Progenitor cell of endocrine pancreas (in vitro differentiated cells): ENCODE measurements at places on chromosomes 7 and 10. TPM values are rescaled to one million over a fixed set of nuclear protein-coding genes. Genes with fewer than 3 reads are reported as not detected.

GRCh38 chr10:5506246-5506645 lies 6.9 kb upstream of the CALML5 start:
- H3K4me3 ChIP-seq, result no peak overlapping the region
- H3K27me3 ChIP-seq, result peaks cover 14% of the 10 kb centered on the region
- H3K4me1 ChIP-seq, result peaks cover 19% of the 10 kb centered on the region
- DNase-seq, result no peak
- no peaks in the 10 kb centered on the region for H3K36me3 ChIP-seq

DNA sequence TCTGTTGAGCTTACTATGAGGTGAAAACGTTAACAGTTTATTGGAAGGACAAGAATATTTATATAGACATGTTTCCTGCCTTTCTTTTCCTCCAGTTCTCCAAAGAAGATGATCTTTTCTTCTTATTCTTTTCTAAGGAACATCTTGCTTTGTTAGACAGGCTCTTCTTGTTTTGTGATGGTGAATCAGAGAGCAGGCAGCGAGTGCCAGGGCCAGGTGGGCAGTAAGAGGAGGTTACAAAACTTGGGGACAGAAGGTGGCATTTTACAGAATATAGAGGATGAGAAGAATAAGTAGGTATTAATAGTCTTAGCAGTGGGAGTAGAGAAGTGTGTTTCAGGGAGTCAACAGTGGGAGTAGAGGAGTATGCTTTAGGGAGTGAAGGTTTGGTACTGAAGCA lies 223.6 kb downstream of the ARL4A start:
- H3K36me3 ChIP-seq, result no peaks in the 10 kb centered on the region
- DNase-seq, result no peak
- H3K27ac ChIP-seq, result no peak overlapping the region

- H3K36me3 ChIP-seq, result peaks cover 4% of the 10 kb centered on the region
- H3K4me1 ChIP-seq, result peaks cover 8% of the 10 kb centered on the region
- no peak overlapping the region for H3K4me3 ChIP-seq
Measured at GRCh38 chr10:127189226-127189625, 7.2 kb downstream of the INSYN2A start.

DNA sequence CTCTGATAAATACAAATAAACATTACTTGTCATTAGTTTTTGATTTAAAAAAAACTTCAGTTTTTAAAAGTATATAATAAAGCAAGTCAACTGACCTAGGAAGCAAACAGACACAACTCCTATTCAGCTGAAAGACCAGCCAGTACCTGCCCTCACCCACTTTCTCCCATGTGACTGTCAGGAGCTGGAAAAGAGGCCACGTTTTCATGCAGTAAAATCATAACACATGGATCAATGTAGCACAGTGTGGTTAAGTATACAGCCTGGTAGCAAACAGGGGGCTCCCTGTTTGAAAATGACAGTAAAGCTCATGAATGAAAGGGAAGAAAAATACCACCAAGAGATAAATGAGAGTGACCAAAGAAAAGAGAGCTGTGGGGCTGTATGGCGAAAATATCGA lies 21.6 kb downstream of the KIN start:
- H3K27me3 ChIP-seq, result no peaks in the 10 kb centered on the region
- H3K27ac ChIP-seq, result peak overlapping the region; percentile 45
- no peak overlapping the region for H3K4me3 ChIP-seq
- H3K4me1 ChIP-seq, result peaks cover 5% of the 10 kb centered on the region
- peaks cover 23% of the 10 kb centered on the region for H3K36me3 ChIP-seq

DNA sequence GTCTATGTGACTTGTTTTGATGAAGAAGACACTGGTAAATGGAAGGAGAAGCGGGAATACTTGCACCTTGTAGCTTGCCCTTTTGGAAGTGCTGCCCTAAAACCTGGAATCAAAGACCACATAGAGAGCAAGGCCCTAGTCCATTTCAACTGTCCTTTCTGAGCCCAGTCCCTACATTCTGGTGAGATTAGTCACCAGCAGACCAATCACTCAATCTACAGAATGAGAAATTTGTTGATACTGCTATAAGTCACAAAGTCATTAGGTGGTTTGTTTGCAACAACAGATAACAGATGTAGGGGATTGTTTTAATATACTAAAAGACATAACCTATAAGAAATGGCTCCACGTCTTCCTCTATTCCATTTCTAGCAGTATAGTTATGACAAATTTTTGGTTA lies 33.6 kb downstream of the WASL start:
- H3K27me3 ChIP-seq, result no peaks in the 10 kb centered on the region
- peaks cover 38% of the 10 kb centered on the region for H3K4me1 ChIP-seq
- DNase-seq, result no peak

- peaks cover 5% of the 10 kb centered on the region for H3K27me3 ChIP-seq
- H3K36me3 ChIP-seq, result no peaks in the 10 kb centered on the region
- H3K4me1 ChIP-seq, result peaks cover 23% of the 10 kb centered on the region
- no peak for DNase-seq
Measured at GRCh38 chr7:117064688-117065087, 111.4 kb downstream of the ST7 start.

DNA sequence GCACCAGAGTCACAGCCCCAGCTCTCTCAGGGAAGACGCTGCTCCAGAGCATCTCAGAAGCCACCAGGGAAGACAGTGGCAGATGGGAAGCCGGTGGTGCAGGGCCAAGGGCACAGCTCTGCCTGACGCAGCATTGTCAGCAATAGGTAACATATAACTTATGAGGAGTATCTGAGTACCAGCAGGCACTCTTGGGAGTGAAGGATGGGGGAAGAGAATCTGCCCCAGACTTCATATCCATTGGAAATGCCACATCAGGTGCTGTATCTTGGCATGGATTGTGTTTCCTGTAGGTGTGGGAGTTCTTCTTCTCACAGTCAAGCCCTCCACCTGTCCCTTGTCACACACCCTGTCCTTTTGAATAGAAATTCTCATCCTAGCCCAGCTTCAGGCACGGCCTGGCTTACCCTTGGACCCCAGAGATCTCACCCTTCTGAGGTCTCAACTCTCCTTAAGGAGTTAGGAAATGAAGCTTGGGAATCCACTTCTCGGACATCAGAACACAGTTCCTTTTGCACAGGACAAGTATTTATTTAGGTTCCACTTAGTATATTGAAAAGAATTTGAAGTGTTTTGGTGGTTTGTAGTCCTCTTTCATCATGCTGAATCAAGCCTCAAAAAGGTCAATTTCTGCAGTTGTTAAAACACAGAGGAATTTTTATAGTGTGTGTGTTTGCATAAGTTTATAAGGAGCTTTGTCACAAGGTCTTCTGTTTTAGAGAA lies 9.9 kb downstream of the EPDR1 start:
- no peak overlapping the region for H3K4me3 ChIP-seq
- peaks cover 1% of the 10 kb centered on the region for H3K36me3 ChIP-seq
- H3K27ac ChIP-seq, result no peak overlapping the region
- no peaks in the 10 kb centered on the region for H3K4me1 ChIP-seq

DNA sequence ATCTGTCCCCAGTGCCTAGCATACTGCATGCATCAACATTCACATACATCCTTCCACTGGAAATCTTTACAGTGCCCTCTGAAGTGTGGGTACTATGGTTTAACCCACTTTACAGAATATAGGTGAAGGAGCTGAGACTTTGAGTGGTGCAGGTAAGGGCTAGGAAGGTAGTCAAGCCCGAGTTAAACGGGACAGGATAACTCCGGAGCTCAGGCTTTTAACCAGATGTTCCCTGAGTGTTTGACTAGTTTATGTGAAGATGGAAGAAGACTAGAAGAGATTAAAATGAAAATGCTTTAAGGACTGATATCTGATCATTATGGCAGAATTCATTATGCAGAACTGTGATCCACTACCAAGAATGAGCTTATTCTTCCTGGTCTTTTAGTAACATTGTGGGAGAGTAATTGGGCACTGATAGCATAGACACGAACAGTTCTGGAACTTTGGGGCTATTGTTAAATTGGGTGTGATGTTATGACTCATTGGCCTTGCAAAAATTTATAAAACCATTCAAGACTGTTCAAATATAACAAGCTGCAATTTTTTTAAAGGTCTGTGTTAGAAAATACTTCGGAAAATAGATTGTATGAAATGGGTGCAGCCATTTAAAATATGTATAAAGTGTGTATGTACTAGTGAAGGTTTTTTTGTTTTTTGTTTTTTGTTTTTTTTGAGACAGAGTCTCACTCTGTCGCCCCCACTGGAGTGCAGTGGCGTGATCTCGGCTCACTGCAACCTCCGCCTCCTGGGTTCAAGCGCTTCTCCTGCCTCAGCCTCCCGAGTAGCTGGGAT lies 4.4 kb downstream of the CUL1 start:
- no peak overlapping the region for H3K4me3 ChIP-seq
- H3K36me3 ChIP-seq, result no peaks in the 10 kb centered on the region
- no peak for DNase-seq
- peaks cover 54% of the 10 kb centered on the region for H3K4me1 ChIP-seq

DNA sequence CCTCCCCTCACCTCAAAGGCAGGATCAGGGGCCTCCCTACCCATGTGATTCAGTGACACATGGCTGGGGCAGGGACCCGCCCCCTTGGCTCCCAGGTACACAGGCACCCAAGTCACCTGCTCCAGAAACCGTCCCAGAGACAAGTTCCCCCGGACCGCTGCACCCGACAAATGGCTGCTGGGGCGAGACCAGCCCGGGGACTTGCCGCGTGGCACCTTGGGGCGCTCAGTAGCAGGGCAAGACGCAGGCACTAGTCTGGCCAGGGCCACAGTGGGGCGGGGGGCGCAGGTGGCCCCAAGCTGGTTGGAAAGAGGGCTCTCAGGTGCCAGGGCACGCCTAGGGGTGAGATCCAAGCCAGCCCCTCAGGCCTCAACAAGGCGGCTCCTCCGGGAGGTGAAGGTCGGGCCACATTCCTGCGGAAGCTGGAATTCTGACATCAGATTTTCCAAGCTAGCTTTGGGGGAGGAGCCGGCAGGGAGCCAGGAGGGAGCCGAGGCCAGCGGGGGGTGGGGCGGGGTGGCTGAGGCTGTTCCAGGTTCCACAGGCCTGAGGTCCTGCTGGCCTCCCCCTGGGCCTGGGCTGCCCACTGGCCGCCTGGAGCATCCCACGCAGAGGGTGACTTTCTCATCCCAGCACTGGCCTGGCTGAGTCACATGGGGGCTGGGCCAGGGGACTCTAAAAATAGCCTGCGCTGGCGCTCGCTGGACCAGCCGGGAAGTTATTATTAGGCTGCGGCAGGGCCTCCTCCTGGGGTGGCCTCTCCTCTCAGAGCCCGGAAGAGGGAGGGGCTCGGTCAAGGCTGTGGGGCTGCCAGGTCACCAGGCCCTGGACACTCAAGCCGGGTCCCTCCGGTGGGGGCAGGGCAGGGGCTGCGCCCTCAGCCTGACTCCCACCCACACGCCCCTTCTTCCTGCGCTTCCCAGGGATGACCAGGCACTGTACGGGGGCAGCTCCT lies 20.5 kb upstream of the INPP5A start:
- H3K27ac ChIP-seq, result peak overlapping the region; percentile 95
- peak; percentile 60 for DNase-seq
- peaks cover 20% of the 10 kb centered on the region for H3K4me1 ChIP-seq
- peak overlapping the region; percentile 24 for H3K4me3 ChIP-seq
- peaks cover 16% of the 10 kb centered on the region for H3K27me3 ChIP-seq
- no peaks in the 10 kb centered on the region for H3K36me3 ChIP-seq

DNA sequence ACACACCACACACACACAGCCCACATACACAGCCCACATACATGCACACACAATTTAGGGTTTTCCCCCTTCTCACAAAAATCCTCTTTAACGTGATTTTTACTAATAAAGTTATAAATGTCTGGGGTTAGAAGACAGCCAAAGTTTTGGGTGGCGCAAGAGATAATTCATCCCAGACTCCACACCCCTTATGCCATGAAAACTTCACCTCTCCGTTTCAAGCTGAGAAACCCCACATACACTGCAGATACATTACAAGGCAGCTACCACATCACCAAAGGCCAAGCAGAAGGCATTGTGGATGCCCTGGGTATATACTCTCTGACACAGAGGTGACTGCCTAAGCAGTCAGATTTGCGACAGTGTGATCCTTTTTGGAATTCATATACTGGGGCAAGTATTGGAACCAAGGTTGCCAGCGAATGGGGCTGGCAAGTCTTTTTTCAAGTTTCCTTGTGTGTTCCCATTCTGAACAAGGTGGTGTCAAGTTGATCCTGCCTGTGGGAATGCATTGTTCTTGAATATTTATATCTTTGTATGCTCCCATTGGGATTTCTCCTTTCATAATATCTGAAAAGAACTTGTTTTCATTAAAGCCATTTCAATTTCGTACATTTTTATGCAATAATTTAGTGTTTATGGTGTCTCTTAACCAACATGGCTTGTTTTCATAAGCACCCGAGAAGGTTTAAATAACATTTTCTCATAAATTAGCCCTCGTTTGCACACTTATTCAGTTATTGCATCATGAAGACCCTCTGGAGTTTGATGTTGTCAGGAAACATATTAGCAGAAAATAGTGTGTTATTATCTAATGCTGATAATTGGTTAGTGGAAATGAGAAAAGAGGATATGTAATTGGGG lies 130.2 kb downstream of the TCF7L2 start:
- no peaks in the 10 kb centered on the region for H3K27me3 ChIP-seq
- peaks cover 6% of the 10 kb centered on the region for H3K36me3 ChIP-seq
- peaks cover 20% of the 10 kb centered on the region for H3K4me1 ChIP-seq
- no peak overlapping the region for H3K4me3 ChIP-seq
- peak overlapping the region; percentile 85 for H3K27ac ChIP-seq

GRCh38 chr7:134932707-134933370 lies 53.5 kb upstream of the AGBL3 start:
- H3K4me3 ChIP-seq, result no peak overlapping the region
- DNase-seq, result no peak

- no peak for DNase-seq
- no peak overlapping the region for H3K4me3 ChIP-seq
- H3K4me1 ChIP-seq, result no peaks in the 10 kb centered on the region
- H3K27me3 ChIP-seq, result peaks cover 23% of the 10 kb centered on the region
- no peaks in the 10 kb centered on the region for H3K36me3 ChIP-seq
Measured at GRCh38 chr10:104875561-104875960, 234.5 kb downstream of the SORCS3 start.

DNA sequence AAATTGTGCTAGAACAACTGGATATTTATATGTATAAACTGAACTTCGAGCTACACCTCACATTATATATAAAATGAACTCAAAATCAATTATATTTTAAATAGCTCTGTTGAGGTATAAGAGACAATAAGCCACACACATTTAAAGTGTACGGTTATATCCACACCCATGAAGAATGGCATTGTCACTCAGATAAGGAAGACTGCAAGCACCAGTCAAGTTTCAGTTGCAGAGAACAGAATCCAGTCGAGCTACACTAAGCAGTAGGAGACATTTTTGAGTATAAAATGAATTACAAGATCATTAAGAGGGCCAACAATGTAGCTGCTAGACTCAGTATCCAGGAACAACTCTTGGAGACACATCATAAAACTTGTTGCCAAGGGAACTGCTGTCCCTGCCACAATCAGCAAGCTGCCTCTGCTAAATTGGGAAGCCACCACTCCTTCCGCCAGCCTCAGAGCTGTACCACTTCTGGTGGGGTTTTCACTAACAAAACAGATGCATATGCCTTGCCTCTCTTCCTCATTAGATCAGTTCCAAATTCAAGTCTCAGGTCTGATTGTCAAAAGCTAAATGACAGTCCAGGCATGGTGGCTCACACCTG lies 19.6 kb upstream of the GPNMB start:
- H3K27me3 ChIP-seq, result no peaks in the 10 kb centered on the region
- H3K4me1 ChIP-seq, result peaks cover 8% of the 10 kb centered on the region
- H3K27ac ChIP-seq, result no peak overlapping the region
- H3K4me3 ChIP-seq, result no peak overlapping the region

- no peaks in the 10 kb centered on the region for H3K27me3 ChIP-seq
- no peak overlapping the region for H3K4me3 ChIP-seq
- peaks cover 3% of the 10 kb centered on the region for H3K36me3 ChIP-seq
- H3K4me1 ChIP-seq, result peaks cover 3% of the 10 kb centered on the region
Measured at GRCh38 chr7:79749856-79750255, 296.4 kb upstream of the MAGI2 start.

BMPER gene
- total RNA-seq, result 0.36 and 0.69 TPM in 2 replicates

PRKG1 gene
- total RNA-seq, result 3.7 and 4.6 TPM in 2 replicates

NRCAM gene
- 19.2 and 19.9 TPM in 2 replicates for total RNA-seq

ICA1 gene
- total RNA-seq, result 48.8 and 61.7 TPM in 2 replicates

TRPV6 gene
- total RNA-seq, result 5.7 and 6.2 TPM in 2 replicates

SLC37A3 gene
- total RNA-seq, result 62.3 and 66.5 TPM in 2 replicates

C10orf90 gene
- total RNA-seq, result not detected in 2 replicates

SLC18A3 gene
- total RNA-seq, result 0.20 TPM in 1 of 2 replicates, not detected in the other

TEX36 gene
- total RNA-seq, result not detected in 2 replicates
